ENCODE measurements at places on chromosomes 5 and 9. TPM values are rescaled to one million over a fixed set of nuclear protein-coding genes. Genes with fewer than 3 reads are reported as not detected.
A peak's percentile ranks its signal among the peaks of the same experiment; 100 is the strongest.

- no peak for DNase-seq
Measured at GRCh38 chr9:74729136-74729695, 158.5 kb downstream of the TRPM6 start.

GRCh38 chr9:89841456-89841855, 236.6 kb downstream of the GADD45G start:
- DNase-seq, result no peak

DNA sequence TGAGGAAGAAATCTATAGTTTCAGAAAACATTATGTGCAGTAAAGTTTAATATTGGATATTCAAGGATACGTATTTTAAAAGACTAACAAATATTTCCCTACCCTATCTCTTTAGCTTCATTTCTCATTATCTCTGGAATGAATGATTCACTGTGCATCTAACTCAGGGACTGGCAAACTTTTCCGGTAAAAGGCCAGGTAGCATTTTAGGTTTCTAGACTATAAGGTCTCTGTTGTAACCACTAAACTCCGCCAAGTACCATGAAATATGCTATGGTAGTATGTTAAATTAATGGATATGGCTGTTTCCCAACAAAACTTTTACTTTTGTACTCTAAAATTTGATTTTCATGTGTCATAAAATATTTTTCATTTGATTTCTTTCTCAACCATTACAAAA, 13.2 kb downstream of the FEM1C start:
- DNase-seq, result no peak

GRCh38 chr9:138013273-138013672, 135.7 kb downstream of the CACNA1B start:
- DNase-seq, result no peak

DNA sequence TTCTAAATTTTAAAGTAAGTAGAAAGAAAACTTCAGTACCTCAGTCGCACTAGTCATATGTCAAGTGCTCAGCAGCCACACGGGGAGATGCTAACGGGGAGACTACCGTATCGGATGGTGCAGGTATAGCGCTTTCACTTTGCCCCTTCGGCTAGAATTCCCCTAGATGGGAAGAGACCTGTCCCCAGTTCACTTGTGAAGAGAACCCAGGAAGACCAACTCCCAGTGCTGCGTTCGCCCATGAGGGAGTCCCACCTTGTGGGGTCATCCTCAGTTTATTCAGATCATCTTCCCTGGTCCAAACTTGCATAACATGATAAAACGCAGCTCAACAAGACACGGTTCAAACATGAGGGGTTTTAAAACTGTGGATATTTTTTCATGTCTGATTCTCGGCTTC, 87.3 kb downstream of the LHFPL2 start:
- DNase-seq, result no peak

DNA sequence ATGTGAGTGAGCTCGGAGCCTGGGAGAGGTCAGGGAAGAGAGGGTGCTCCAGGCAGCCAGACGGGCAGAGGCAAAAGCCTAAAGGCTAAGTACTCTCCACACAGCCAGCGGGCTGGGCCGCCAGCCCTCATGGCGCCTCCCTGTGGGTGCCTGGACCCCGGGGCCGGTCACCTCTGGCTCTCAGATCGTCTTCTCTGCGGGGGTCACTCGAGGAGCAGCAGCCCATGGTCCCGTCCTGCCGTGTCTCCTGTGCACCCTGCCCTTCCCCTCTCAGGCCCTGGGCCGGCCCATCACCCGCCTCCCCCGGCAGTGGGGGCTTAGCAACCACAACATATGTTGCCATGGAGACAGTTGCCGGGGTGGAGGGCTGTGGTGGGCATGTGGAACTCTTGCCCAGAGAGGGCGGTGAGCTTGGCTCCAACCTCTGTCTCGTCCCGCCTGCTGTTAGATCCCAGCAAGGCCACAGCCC, 4.2 kb downstream of the AK1 start:
- no peak for DNase-seq

GRCh38 chr9:121831869-121832268, 180.4 kb downstream of the DAB2IP start:
- DNase-seq, result no peak

- no peak for DNase-seq
Measured at GRCh38 chr5:153959134-153959957, 79.4 kb downstream of the FAM114A2 start.

- no peak for DNase-seq
Measured at GRCh38 chr5:175701797-175702196, 43.9 kb downstream of the HRH2 start.

DNA sequence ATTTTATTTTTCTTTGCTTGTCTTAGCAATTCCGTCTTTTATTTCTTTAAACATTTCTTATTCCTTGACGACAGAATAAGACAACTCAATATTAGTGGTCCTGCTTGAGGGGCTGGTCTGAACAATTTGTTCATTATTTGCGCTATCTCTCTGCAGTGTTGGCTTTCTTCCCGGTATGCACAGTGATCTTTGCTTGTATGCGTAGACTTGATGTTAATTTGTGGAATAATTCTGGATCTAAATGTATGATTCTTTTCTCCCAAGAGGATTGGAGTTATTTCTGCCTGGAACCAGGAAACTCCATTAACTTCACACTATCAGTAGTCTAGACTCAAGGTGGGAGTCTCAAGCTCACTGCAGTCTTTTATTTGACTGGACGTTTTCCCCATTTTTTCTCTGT, 80.4 kb downstream of the KDM4C start:
- no peak for DNase-seq

DNA sequence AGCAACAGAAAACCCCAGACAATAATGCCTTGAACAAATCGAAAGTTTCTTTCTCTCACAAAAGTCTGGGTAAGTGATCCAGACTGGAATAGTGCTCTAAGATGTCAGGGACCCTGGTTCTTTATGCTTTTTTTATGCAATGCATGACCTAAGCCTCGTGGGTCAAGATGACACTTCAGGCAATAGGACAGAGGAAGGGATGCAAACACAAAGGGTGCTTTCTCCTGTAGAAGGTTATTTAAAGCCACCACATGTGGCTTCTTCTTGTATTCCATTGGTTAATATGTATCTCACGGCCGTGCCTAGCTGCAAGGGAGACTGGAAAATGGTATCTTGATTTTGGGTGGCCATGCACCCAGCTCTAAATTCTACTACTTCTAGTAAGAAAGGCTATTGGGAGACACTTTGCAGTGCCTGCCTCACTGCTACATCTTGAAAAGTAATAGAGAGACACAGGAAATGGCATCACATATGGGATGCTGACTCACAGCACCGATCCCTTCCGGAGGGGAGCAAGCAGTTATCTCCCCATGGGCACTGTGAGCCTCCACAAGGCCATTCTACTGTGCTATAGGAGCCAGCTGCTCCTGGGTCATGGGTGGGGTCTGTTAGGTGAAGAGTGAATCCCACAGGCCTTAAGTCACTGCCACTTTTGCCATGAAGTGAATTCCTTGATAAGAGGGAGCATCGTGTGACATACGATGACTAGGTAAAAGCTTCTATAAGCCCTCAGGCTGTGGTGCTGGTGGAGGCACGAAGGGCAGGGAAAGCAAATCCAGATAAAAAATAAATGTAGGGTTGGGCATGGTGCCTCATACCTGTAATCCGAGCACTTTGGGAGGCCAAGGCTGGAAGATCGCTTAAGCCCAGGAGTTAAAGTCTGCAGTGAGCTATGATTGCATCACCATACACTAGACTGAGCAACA, 32.5 kb upstream of the RAB14 start:
- DNase-seq, result no peak

DNA sequence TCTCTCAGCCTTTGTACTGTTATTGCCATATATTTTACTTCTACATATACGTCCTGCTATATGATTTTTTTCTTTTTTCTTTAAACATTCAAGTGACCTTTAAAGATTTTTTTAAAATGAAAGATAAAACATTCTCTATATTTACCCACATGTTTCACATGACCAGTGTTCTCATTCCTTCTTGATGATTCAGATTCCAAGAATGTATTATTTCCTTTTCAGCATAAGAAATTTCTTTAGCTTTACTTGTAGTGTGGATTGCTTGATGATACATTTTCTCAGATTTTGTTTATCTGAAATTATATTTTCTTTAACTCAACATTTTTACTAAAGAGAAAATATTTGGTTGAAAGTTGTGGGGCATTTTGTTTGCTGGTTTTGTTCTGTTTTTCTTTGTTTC, 792.1 kb downstream of the BRINP1 start:
- no peak for DNase-seq

- DNase-seq, result peak; percentile 8
Measured at GRCh38 chr5:118553662-118554061, 434.7 kb downstream of the DTWD2 start.

DNA sequence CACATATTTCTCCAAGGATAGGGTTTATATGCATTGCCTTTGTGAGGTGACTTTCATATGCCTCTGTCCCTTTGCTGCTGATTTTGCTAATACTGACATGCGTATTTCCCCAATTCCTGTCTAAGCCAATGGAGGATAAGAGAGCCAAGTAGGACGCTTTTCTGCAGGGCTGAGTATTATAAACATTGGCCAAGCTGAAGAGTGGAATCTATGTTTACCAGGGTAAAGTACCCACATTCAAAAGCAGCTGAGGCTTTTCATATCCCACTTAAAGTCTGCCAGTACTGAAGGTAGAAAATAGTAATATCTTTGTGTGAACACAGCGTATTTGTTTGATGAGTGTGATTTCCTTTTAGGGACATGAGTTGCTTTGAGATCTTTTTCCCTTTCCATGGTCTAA, 128.8 kb upstream of the GPR151 start:
- no peak for DNase-seq

- no peak for DNase-seq
Measured at GRCh38 chr9:28718226-28718625, 1144.9 kb upstream of the C9orf72 start.

DNA sequence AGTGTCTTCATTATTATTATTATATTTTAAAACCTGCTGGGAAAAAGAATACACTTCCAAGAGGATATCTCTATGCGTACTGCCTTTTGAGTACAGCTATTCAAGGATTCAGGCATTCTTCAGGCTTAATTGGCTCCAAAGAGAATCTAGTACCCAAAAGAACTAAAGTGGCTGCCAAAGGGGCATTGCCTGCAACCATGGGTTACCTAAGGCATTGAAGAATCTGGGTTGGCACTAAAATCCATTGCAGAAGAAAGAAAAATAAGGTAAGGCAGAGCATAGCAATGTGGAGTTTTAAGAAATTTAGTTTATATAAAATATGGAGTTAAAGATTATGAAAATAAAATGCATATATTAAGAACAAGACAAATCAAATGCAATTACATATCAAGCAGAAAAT, 223.5 kb downstream of the TMEM161B start:
- DNase-seq, result no peak

- DNase-seq, result no peak
Measured at GRCh38 chr5:169431386-169431785, 130.4 kb upstream of the SLIT3 start.

DNA sequence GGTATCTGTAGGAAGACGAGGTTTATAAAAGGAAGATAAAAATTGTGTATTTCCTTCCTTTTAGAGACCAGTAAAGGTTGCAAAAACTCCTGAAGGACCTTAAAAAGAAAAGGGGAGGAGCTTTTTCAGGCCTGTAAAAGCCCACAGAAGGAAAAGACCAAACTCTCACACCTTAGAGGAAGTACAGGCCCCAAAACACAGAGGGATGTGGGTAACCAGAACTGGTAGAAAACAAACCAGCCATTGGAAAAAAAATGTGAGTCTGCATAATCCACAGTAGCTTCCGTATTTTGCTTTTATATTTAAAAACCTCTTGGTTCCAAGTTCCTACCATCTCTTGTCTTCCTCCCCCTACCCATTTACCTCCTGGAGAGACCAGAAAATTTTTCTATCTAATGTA, 8.5 kb downstream of the GIN1 start:
- DNase-seq, result no peak

DNA sequence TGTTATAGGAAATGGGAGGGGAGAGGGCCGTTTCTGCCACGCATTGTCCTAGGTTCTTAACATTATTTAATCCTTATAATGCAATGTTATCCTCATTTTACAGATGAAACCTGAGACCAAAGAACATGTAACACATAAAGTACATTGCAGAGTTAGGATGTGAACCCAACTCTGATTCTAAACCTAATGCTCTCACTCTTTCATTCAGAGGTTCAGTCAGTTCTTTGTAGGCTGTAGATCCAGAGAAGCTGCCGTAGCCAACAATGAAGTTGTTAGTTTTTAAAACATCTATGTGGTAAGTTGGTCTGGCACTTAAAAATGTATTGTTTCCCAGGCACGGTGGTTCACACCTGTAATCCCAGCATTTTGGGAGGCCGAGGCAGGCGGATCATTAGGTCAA, 10.5 kb upstream of the PSMD5 start:
- DNase-seq, result no peak

DNA sequence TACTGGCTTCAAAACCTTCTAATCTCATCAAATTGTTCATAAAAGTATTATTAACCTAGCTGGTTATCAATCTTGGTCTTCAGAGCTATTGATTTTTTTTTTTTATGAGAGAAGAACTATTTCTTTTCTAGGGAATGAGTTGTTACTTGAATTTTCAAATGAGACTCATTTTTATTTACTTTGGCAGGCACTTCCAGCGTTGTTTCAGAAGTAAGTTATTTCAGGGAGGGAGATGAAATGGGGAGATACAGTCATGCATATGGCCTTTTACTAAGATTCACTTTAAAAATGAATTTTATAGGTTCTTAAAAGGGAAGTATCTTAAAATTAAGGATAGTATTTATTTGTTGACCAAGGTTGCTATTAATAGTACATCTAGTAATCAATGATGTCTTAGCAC, 129.6 kb downstream of the IZUMO3 start:
- DNase-seq, result no peak

- no peak for DNase-seq
Measured at GRCh38 chr9:17739022-17739421, 160.2 kb downstream of the SH3GL2 start.

The LVRN gene
- total RNA-seq, result 2.0 TPM

The SLC36A3 gene
- not detected for total RNA-seq

The OTP gene
- total RNA-seq, result not detected

The TAF11L10 gene
- not detected for total RNA-seq

The SNX18 gene
- total RNA-seq, result 22.4 TPM

The NIM1K gene
- total RNA-seq, result 0.52 TPM

The OBP2B gene
- total RNA-seq, result not detected

The AQP3 gene
- 50.3 TPM for total RNA-seq

The KCNIP1 gene
- 0.52 TPM for total RNA-seq

The TMOD1 gene
- total RNA-seq, result 16.1 TPM

The EGFLAM gene
- total RNA-seq, result 0.26 TPM

The FGF10 gene
- 8.6 TPM for total RNA-seq
